ENCODE measurements at places on chromosomes 3 and 15.

DNA sequence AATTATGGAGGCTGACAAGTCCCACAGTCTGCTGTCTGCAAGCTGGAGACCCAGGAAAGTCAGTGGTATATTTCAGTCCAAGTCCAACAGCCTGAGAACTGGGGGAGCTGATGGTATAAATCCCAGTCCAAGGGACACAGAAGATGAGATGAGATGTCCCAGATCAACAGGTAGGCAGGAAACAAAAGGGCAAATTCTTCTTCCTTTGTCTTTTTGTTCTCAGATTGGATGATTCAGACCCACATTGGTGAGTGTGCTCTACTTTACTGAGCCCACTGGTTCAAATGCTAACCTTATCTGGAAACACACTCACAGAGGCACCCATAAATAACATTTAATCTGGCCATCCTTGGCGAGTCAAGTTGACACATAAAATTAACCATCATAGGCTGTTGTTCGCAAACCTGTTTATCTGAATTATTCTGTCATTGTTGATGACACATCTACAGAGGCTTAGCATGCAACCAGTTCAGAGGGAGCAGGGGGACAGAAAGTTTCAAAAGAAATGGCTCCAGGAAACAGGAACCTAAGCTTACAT lies 62.7 kb upstream of the ITGA11 start:
- no peak for DNase-seq

DNA sequence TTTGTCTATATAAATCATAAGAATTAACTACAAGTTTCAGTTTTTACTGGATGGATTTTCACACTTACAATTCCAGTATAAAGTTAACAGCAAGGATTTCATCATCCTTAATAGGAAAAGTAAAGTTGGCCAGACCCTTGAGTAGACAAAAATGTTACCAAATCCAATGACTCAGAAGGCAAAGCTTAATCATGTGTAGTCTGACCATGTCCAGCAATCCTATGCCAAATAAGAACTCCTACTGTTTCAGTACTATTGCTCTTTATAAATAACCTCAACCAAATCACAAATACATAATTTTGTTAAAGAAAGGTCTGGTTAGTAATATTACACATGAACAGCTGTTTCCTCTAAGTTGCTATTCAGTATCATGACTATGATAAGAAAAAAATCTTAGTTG lies 35.0 kb downstream of the PLOD2 start:
- DNase-seq: no peak

DNA sequence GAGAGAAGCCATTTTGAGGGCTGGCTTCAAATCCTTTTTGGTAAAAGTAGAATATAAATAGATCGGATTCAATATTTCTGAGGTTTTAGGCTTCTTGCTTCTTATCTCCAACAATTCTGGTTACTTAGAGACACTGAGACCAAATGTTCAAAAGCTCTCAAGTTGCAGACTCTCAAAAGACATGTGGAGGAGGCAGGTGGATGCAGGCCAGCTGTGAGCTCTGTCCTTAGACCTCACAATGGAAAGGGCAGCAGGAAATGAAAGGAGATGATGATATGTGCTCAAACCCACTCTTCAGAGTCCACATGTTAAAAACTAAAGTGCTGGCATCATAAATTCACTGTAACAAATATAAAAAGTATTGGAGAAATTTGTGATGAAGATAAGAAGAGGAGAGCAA lies 424.9 kb upstream of the ALCAM start:
- DNase-seq: no peak

DNA sequence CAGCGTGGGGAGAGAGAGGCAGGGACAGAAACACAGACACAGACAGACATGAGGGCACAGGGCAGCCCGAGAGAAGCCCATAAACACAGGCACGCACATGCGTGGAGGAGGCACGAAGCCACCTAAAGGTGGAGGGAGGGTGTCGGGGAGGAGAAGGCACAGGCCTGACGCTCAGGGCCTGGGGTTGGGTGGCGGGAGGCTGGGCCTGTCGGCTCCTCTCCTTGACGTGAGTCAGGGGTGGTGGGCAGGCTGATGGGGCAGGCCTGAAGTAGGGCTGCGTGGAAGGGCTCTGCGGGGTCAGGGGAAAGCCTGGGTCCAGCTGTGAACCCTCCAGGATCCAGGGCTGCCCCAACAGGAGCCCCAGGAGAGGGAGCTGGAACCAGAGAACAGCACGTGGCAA lies 74.2 kb downstream of the EPHB3 start:
- DNase-seq: no peak

DNA sequence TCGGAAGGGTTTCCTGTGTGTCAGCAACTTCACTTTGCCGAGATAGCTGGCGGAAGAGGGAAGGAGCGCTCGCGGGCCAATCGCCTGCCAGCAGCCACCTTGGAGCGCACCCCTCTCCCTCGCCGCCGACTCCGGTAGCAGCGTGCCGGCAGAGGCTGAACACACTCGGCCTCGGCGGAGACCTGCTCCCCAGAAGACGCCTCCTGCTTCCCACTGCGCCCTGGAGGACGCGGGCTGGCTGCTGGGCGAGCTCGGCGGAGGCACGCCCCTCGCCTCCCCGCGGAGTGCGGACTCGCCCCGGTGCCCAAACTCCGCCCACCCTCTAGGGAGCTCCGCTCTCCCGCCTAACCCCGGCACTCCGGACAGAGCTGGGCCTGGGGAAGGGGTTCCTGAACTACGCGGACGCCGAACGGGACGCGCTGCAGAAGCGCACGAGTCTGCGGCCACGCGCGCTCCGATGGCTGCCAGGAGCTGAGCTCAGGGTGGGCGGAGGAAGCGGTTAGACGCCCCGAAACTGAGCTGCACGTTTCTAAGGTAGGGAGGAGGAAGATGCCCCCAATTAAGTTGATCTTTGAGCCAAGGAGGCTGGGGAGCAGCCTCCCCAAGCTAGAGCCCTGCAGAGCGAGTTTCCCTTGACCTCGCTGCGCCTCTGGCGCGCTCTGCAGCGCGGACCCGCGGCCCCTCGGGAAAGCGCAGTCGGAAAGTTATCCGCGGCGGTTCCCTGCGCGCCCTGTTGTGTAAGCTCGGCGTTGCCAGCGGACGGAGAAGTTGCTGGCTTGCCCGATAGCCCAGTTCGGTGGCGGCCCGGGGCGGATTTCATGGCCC lies at the start of gene P2RY1:
P2RY1 (plus strand) TSS at position 356 of the 825 bp plus-strand sequence. CDS start 652 bp downstream, outside the sequence.
- DNase-seq: peak; percentile 13

GRCh38 chr3:57164217-57164656 lies 916 bp downstream of the IL17RD start:
- DNase-seq: no peak

GRCh38 chr3:174170248-174170647 lies 688.9 kb upstream of the NAALADL2 start:
- no peak for DNase-seq

DNA sequence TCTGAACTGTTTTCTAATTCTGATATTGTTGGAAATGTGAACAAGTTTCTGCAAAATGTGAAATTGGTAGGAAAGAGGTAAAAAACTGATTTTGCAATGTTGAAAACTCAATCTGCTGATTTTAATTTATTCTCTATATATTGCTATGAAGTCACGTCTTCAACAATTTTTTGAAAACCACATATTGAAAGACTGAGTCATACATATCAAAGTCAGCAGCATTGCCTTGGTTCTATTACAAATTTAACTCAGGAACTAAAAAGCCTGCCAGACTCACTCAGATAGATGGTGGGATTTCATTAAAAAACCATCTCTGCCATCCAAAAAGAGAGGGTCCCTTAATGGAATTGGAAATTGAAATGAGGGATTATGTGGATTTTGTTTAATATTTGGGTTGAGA lies 351.4 kb downstream of the CNTN3 start:
- no peak for DNase-seq

- DNase-seq: no peak
Measured at GRCh38 chr15:40259021-40259420, 20.2 kb downstream of the PAK6 start.

DNA sequence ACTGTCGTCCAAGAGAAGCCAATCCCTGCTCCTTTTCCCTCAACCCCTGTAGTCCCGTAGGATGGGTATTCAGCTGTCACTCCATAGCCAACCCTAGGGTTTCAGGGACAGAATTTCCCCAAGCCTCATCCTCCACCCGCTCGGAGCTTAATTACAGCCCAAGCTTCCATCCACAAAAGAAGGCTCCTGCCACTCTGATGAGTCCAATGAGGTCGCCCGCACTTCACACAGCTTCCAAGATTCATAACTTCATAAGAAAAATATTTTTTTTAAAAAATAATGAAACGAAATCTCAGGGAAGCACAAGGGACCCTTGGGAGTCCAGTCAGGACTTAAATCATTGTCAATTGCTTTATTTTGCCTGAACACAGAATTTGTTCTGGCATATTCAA lies 75.6 kb downstream of the SLC12A8 start:
- no peak for DNase-seq

DNA sequence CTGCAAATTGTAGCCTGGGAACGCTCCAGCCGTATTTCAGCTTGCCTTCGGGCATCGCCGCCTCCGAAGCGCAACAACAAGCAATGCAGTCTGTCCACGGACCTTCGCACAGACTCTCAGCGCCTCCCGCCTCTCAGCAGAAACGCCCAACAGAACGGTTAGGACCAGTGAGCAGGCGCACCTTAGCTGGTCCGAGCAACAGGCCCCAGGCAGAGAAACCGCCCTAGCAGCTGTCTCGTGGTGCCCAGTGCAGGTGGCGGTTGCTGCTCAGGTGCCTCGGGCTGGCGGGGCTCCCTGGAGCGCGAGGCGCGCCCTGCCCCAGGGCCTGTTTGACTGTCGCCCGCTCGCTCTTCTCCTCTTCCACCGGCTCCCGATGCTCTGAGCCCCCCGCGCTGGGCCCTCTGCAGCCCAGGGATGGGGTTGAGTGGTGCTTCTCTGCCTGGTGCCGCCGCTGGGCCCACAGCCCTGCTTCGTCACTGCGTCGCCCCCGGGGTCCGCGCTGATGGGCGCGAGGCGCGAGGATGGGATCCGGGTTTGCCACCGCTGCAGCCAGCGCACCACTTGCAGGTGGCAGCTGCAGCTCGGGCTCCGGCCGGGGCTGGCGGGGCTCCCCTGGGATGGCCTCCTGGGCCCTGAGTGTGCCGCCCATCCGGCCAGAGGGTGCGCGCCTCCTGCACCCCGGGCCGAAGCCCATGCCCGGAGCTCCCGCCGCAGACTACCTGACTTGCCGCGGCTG lies 268.4 kb upstream of the FRG2C start:
- no peak for DNase-seq

GRCh38 chr15:48282216-48282615 lies 49.0 kb upstream of the DUT start:
- peak; percentile 2 for DNase-seq

GRCh38 chr3:111603679-111604078 lies 8.5 kb upstream of the ZBED2 start:
- no peak for DNase-seq

- DNase-seq: no peak
Measured at GRCh38 chr15:41476416-41477048, 17.1 kb upstream of the ITPKA start.

- DNase-seq: no peak
Measured at GRCh38 chr15:71331173-71331572, 215.9 kb downstream of the THSD4 start.

GRCh38 chr15:39501366-39502081 lies 79.4 kb upstream of the THBS1 start:
- no peak for DNase-seq

GRCh38 chr3:106261915-106262683 lies 393.3 kb upstream of the CBLB start:
- DNase-seq: no peak
